Uterus (tissue), 4 donors: ENCODE measurements at places on chromosomes 6 and 20. TPM values are rescaled to one million over a fixed set of nuclear protein-coding genes. Genes with fewer than 3 reads are reported as not detected.

- DNase-seq = no peak
Measured at GRCh38 chr6:111356551-111356950, 126.5 kb downstream of the REV3L start.

DNA sequence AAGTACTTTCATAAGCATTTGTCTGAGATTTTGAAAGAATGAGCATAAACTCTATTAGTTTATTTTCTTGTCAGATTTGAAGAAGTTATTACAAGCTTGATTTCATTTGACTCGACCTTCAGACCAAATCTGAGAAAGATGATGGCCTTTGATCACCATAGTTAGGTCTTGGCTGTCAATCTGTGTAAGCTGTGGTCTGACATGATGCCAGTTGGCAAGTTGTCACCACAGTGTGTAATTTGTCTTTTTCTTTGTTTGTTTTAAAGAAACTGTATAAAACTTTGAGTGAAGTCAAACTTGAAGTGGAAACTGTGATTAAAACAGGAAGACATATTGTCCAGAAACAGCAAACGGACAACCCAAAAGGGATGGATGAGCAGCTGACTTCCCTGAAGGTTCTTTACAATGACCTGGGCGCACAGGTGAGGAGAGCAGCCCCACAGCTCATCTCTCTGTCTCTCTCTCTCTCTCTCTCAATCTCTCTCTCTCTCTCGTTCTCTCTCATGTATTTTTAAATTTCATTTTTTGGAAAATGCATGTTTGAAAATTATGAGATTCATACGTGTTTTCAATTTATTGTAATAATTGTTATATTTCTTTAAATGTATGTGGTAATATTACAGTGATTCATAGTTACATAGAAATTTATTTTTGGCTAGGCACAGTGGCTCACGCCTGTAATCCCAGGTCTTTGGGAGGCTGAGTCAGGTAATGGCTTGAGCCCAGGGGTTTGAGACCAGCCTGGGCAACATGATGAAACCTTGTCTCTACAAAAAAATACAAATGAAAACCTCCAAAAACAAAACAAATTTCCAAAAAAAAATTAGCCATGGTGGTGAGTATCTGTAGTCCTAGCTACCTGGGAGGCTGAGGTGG, 208.1 kb downstream of the UTRN start:
- DNase-seq = no peak

DNA sequence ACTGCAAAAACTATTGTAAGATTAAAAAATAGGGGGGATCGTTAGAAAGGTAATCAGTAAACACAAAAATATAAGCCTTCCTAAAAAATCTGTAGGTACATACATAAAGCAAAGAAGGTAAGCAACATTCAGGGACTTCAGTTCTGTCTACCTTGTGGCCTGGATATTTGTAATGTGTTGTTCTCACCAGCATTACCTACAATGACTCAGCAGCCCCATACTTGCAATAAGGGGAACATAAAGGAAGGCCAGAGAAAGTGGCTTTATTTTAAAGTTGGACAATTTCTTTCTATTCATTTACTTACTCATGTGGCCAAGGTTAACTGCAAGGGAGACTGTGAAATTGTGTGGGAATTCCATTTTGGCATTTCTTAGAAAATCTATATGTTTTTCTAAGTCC, 277.2 kb upstream of the PREP start:
- no peak for DNase-seq

GRCh38 chr6:90643381-90643780, 56.5 kb upstream of the MAP3K7 start:
- no peak for DNase-seq

- no peak for DNase-seq
Measured at GRCh38 chr6:157685596-157686280, 137.3 kb upstream of the SNX9 start.

- DNase-seq = no peak
Measured at GRCh38 chr6:12729467-12729866, 12.9 kb downstream of the PHACTR1 start.

- DNase-seq = no peak
Measured at GRCh38 chr6:139380168-139380567, 5.7 kb upstream of the CITED2 start.

- no peak for DNase-seq
Measured at GRCh38 chr6:47019941-47020340, 22.2 kb downstream of the ADGRF1 start.

DNA sequence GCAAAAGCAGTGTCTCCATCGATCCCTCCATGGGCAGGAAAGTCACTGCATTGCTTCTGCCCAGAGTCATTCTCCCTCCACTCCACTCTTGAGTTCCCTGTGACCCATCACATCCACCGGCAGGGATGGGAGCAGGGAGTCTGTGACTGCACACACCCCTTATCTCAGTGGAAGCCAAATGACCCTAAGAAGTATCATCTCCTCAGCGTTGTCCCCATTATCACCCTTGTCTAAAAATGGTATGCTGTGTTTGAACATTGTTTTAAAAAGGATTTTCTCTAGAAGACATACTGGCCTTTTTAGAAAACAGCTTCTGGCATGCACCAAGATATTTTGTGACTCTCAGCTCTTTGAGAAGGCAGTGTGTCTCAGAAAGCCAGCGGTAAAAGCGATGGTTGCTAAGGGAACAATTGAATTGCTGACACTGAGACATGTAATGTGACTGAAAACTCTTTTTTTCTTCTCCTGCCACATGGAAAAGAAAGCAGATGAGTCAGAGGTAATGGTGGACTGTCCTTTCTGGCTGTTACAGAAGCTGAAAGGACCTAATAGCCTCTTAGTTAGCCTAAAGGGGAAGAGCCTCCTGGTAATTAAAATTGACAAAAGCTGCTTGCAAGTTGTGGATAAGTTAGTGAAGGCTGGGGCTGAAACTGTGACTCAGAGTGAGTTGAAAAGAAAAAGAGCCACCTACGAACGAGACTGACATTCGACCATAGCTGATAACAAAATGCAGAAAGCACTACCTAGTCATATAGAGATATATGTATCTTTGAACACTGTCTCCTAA, 120.5 kb downstream of the MAP3K7 start:
- no peak for DNase-seq

- DNase-seq = no peak
Measured at GRCh38 chr6:149482545-149483333, 2.1 kb downstream of the ZC3H12D start.

- DNase-seq = no peak
Measured at GRCh38 chr6:43468748-43469681, 8.4 kb upstream of the TJAP1 start.

The BPIFA1 gene
- not detected for total RNA-seq

The TUBB2A gene
- 42.0 TPM for total RNA-seq

The HACE1 gene
- total RNA-seq = 30.2 TPM

The ID4 gene
- 29.2 TPM for total RNA-seq

The MEP1A gene
- total RNA-seq = under 0.01 TPM

The THEMIS gene
- total RNA-seq = 0.59 TPM

The FOXQ1 gene
- total RNA-seq = 0.48 TPM

The GCNT2 gene
- total RNA-seq = 8.5 TPM
